ENCODE measurements at places on chromosomes 4 and X. TPM values are rescaled to one million over a fixed set of nuclear protein-coding genes. Genes with fewer than 3 reads are reported as not detected.

The CXCL8 gene
- not detected for total RNA-seq

The ASB12 gene
- 2.5 TPM for total RNA-seq

DNA sequence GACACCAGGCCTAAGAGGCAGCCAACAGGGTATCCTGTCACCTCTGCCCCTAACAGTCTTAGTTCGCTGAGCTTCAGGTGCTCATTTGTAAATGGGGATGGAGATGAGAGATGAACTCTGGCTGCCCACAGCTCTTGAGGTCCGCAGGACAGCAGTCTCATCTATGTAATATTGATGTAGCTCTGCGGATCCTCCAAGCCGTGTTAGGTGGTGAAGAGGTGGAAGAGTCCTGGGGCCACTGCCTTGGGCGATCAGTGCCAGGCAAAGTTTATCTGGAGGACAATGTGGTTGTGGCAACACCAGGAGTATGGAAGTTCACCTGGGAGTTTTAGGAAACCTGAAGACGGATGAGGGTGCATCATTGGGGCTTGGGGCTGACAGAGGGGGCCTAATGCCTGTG is 13.4 kb downstream of the TRO start:
- DNase-seq, result no peak

DNA sequence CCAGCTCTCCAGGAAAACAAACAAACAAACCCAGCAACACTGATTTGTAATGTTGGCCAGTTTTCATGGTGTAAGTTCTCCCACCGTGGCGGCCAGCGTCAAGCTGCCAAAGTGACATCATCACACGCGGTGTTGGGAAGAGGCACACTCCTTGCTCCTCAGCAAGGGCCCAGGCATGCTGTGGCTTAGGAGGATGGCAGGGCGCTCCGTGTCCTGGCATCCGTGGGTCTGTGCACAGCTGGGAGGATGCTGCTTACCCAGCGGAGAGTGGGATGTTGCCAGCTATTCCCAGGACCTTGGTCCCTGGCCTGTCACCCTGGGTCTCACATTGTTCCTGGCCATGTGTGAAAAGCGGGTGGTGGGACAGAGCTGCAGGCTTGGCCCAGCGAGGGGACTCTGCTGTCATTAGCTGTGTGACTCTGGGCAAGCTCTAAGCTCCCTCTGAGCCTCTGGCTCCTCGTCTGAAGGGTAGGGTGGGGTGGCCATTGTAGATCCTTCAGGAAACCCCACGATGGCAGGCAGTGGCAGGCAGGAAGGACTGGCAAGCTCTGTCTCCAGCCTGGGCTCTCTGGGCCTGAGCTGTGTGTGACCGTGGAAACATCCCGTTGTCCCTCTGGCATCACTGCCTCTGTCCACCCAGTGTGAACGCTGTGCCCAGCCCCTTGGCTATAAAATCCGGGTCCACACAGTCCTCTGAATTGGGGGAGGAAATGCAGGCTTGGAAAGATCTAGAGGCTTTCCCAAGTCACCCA is 10.8 kb downstream of the PSAPL1 start:
- peak; percentile 42 for DNase-seq

The MND1 gene
- 0.62 TPM for total RNA-seq

DNA sequence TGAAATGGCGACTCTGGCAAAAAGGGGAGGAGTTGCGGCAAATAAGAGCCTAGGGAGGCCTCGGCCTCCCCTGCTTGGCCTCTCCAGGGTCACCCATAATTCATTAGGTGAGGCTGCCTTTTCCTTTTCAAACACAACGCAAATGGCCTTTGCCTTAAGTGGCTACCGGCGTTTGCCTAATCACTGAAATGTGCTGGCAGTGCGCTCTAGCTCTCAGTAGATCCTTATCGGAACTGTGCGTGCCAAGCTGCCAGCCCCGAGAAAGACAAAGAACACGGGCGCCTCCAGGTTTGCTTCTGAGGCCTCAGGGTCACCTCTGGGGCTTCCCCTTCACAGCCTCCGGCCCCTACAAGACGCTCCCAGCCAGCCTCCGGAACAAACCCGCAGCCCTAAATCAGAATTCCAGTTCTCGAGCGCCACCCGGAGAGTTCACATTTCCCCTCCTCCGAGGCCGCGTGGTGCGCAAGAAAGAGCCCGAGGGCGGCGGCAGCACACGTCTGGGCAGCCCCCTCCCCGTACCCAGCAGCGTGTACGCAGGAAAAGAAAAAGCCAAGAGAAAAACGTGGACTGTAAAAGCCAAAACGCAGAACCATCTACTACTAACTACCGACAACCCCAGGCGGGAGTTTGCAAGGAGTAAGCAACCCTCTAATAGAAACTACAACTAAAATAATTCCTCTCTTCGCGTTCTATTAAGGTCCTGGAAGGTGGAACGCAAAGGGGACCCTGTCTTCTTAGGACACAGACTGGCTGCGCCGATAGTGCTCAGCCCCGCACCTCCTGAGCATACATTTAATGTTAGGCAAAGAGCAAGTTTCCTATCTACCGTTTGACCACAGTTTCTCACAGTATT is 76.5 kb upstream of the BCOR start:
- DNase-seq, result no peak

- DNase-seq, result no peak
These were observed 153.0 kb downstream of the ASB9 start for GRCh38 chrX:15116900-15117299.

DNA sequence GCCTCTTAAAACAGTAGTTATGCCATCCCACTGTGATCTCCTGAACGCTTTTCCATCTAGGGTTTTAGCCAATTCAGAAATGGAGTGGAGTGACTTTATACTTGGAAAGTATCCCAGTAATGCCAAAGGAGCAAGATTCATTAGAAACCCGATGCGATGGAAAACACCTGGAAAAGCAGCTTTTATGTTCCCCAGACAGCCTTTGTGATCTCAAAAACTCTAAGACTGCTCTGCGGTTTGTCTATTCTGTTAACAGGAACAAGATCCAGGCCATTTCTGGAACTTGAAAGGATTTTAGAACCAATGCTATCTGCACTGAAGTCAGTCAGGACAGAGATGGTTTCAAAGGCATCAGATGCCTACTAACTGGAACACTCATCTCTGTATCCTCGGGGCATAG is 145.1 kb downstream of the APBB2 start:
- no peak for DNase-seq

The POU4F2 gene
- total RNA-seq, result not detected

- DNase-seq, result no peak
These were observed 11.1 kb downstream of the NELFA start for GRCh38 chr4:1997712-1998111.

The ITGB1BP2 gene
- 105 TPM for total RNA-seq

DNA sequence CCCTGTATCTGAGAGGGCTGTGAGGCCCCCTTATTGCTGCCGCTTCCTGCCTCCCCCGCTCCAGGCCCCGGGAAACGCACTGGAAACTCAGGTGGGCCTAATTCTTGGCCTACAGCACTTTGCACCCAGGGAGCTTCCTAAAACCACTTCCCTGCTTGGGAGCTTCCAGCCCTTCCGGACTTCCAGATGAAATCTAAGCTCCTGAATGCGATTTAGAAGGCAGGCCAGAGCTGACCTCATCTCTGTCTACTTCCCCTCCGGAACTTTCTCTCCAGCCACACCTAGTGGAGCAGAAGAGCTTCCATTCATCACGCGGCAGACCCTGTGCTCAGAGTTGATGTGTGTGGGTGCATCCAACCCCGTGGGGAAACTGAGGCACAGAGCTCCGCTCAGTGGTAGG is 84.2 kb downstream of the SORCS2 start:
- DNase-seq, result peak; percentile 34

The LRIT3 gene
- not detected for total RNA-seq

- DNase-seq, result no peak
These were observed 144.9 kb downstream of the ANXA5 start for GRCh38 chr4:121551881-121552280.

The CDKN2AIP gene
- total RNA-seq, result 10.6 TPM

- DNase-seq, result no peak
These were observed 34.6 kb downstream of the SEPTIN11 start for GRCh38 chr4:76984127-76984526.

GRCh38 chr4:77072195-77072753 is 3.5 kb downstream of the CCNI start:
- DNase-seq, result no peak

The UGT2B7 gene
- total RNA-seq, result not detected

DNA sequence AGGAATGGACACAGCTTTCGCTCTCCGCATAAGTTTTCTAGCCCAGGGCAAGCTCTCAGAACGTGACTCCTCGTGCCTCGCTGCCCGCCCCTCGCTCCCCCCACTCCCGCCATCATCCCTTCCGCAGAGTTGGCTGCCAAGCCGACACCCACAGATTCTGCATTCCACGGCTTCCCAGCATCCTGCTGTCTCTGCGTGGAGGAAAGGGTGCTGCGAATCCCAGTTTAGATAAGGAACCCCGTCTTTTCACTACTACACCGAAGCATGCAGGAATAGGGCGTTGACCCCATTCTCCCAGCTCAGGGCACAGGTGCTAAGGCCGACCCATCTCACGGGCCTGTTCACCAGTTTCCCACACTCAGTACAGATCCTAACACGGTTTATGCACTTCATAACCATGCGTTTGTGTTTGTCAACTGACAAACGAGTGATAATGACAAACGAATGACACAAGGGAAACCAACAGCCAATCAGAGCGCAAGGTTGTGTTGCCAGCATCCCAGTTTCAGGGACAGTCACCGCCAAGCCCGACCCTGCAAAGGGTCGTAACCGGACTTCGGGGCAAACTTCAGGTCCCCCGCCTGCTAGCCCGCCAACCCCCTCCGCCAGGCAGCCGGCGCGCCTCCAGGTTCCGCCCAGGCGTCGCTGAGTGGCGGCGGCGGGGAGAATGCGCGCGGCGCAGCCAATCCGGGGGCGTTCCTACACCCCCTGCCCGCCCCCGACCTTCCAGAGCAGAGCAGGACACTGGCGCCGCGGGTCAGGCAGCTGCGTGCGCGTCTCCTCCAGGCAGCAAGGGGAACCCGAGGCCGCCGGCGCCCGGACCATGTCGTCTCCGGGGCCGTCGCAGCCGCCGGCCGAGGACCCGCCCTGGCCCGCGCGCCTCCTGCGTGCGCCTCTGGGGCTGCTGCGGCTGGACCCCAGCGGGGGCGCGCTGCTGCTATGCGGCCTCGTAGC is at the start of gene CYP2U1:
Gene CYP2U1 (plus strand): TSS at position 729 of the 954 bp plus-strand sequence. CDS start 95 bp downstream, at position 824.
- peak; percentile 96 for DNase-seq

GRCh38 chr4:56296526-56296925 is 90.8 kb downstream of the AASDH start:
- no peak for DNase-seq

GRCh38 chr4:116217781-116218180 is 867.6 kb downstream of the TRAM1L1 start:
- no peak for DNase-seq

DNA sequence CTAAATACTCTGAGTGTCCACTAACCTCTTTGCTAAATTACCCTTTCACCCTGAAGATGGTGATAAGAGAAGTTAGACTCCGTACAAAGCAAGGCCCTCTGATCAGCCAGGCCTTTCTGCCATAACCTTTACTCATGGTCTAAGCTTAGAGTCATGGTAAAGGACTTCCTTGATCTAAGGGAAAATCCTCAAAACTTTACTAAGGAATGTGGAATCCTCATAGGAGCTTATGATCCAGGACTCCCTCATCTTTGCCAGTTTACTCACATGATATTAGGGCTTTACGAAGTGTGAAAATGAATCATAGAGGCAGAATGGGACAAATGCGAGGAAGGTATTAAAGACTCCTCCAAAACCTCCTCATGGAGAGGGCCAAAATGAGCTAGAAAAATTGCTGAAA is 7.9 kb upstream of the FAM13A start:
- no peak for DNase-seq

The SRP72 gene
- total RNA-seq, result 32.4 TPM

GRCh38 chr4:156538210-156538609 is 433.4 kb downstream of the PDGFC start:
- DNase-seq, result no peak

GRCh38 chrX:110442635-110443034 is 84.0 kb downstream of the RTL9 start:
- DNase-seq, result no peak

The NXF2 gene
- total RNA-seq, result not detected

GRCh38 chr4:3878678-3879077 is 112.5 kb downstream of the ADRA2C start:
- DNase-seq, result no peak

- DNase-seq, result no peak
These were observed 695.7 kb upstream of the GALNTL6 start for GRCh38 chr4:171117457-171117856.

DNA sequence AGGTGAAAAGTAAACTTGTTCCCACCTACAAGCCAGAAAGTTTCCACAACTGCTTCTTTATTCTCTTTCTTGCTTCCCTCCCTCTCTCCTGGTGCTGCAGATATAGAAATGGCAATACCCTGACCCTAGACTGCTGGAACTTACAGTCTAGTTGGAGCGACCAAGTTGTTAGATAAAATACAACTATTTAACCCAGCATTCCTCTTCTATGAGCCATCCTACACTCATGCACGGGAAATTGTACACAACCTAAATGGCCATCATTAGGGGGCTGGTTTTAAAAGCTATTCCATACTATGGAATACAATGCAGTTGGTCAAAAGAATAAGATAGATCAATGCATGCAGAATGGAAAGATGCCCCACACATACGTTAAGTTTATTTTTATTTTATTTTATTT is 41.1 kb downstream of the PJA1 start:
- DNase-seq, result no peak

- DNase-seq, result peak; percentile 69
These were observed 39.3 kb upstream of the IQSEC2 start for GRCh38 chrX:53320543-53321229.

- DNase-seq, result no peak
These were observed 64.6 kb downstream of the COX7B2 start for GRCh38 chr4:46844325-46844917.

DNA sequence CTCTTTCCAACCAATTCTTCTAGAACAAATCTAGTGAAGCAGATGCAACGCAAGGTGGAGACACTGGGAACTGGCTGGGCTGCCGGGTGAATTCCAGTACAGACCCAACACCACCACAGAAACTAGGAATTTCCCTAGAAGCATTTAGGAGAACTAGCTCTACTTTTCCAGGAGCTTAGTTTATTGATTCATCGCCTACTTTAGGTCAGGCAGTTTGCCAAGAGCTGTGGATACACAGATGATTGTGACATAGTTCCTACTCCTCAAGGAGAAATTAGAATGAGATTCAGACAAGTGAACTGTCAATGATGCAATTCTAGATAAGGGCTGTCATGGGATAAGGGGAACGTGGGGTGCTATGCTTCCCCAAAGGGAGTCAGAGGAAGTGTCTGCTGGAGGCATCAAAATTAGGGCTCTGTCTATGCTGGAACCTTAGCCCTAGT is 350.0 kb downstream of the CAMK2D start:
- DNase-seq, result no peak

- DNase-seq, result no peak
These were observed 1.7 kb downstream of the PHF8 start for GRCh38 chrX:54042609-54043021.

The RGS12 gene
- total RNA-seq, result 21.0 TPM

DNA sequence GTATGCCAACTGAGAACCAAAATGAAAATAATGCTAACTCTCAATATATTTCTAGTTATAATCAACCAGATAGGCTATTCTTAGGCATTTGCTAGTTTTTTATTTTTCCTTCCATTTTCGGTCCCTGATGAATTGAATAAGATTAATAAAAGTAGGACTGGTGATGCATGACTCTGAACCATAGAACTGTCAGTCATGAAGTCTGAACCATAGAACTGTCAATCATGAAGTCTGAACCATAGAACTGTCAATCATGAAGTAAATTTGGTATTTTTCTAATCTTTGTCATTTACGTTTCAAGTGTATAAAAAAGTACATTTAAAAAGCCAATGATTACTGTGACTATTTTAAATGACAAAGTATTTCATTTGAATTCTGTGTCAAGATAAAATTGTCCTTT is 460.2 kb upstream of the NDST3 start:
- DNase-seq, result no peak
